SW480 (cell line): ENCODE measurements at places on chromosomes 1 and 21.

DNA sequence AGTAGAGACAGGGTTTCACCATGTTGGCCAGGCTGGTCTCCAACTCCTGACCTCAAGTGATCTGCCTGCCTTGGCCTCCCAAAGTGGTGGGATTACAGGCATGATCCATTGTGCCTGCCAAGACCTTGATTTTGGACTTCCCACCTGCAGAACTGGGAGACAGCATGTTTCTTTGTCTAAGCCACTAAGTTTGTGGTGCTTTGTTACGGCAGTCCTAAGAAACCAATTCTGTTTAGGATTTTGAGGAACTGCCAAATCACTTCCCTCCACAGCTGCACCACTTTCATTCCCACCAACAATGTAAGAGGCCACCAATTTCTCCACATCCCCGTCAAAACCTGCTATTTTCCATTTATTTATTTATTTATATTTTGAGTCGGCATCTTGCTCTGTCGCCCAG lies 46.1 kb downstream of the CHAF1B start:
- no peak for DNase-seq

- DNase-seq, result no peak
These were observed 54.7 kb downstream of the PACC1 start for GRCh38 chr1:212359794-212360479.

DNA sequence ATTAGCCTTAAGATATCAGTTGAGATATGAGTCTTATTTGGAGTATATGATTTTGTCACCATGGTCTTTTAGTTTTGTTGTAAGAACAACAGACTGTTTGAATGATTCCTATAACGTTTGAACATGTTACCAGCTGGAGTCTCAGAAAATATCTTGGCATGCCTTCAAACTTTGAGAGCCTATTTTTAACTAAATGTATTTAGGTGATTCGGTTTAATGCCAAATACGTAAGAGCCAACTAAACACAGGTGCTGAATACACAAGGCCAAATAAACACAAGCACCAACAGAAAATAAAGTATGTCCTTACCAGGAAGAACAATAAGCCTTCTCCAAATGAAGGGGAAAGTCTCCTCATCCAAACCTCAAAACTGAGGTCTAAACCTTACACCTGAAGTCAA lies 48.6 kb downstream of the PRKACB start:
- DNase-seq, result no peak

GRCh38 chr1:69911301-69911801 lies 294.0 kb downstream of the LRRC40 start:
- DNase-seq, result no peak
